ENCODE measurements at places on chromosomes 11 and 22. TPM values are rescaled to one million over a fixed set of nuclear protein-coding genes. Genes with fewer than 3 reads are reported as not detected.

- H3K4me1 ChIP-seq: peaks cover 27% of the 10 kb centered on the region
- no peak overlapping the region for H3K4me3 ChIP-seq
- peak overlapping the region; percentile 74 for H3K27ac ChIP-seq
- no peak for DNase-seq
- H3K27me3 ChIP-seq: no peaks in the 10 kb centered on the region
- H3K36me3 ChIP-seq: peaks cover 39% of the 10 kb centered on the region
Observed at GRCh38 chr22:35349704-35350538, 31.0 kb upstream of the HMOX1 start.

GRCh38 chr11:35976434-35976833, 32.6 kb downstream of the LDLRAD3 start:
- no peaks in the 10 kb centered on the region for H3K4me1 ChIP-seq
- no peak overlapping the region for H3K4me3 ChIP-seq
- no peak for DNase-seq
- H3K36me3 ChIP-seq: no peaks in the 10 kb centered on the region
- no peak overlapping the region for H3K27ac ChIP-seq

- H3K4me1 ChIP-seq: no peaks in the 10 kb centered on the region
- H3K36me3 ChIP-seq: no peaks in the 10 kb centered on the region
- no peaks in the 10 kb centered on the region for H3K27me3 ChIP-seq
- H3K27ac ChIP-seq: no peak overlapping the region
- no peak for DNase-seq
Observed at GRCh38 chr11:15288863-15289262, 174.1 kb downstream of the INSC start.

GRCh38 chr22:29972121-29972520, 89.1 kb downstream of the MTMR3 start:
- H3K4me3 ChIP-seq: no peak overlapping the region
- H3K27me3 ChIP-seq: no peaks in the 10 kb centered on the region
- H3K4me1 ChIP-seq: no peaks in the 10 kb centered on the region
- no peaks in the 10 kb centered on the region for H3K36me3 ChIP-seq
- no peak for DNase-seq
- no peak overlapping the region for H3K27ac ChIP-seq

DNA sequence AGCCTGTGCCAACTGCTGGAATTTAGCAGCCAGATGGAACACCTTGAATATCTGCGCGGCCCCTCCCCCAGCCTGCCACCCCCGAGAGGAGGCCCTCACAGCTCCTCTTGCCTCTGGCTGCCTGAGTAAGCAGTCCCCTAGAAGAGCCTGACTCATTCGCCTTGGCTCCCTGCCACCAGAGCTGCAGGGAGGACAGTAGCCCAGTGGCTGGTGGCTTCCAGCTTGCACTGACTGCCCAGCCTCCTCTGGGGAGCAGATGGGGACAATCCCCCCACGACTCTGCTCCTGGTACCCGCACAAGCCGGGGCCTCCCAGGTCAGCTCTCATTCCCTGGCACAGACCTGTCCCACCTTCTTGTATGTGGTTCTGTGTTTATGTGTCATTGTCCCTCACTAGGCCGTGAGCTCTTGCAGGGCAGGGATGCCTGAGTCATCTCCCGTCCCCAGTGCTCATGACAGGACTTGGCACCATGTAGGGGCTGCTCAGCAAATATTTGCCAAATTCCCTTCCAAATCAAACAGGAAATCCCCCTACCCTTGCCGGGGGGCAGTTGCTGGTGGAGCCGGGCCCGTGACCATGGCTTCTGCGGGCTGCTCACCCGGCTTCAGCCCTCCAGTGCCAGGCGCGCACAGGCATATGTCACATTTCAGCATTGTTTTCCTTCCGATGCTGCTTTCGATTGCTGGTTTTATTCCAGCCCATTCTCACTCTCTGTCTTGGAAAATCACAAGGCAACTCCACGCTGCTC, 43.6 kb downstream of the CACNG2 start:
- H3K36me3 ChIP-seq: no peaks in the 10 kb centered on the region
- H3K4me1 ChIP-seq: peaks cover 23% of the 10 kb centered on the region
- no peaks in the 10 kb centered on the region for H3K27me3 ChIP-seq
- H3K27ac ChIP-seq: peak overlapping the region; percentile 5
- no peak overlapping the region for H3K4me3 ChIP-seq

- no peaks in the 10 kb centered on the region for H3K4me1 ChIP-seq
- peaks cover 69% of the 10 kb centered on the region for H3K27me3 ChIP-seq
- no peaks in the 10 kb centered on the region for H3K36me3 ChIP-seq
- H3K27ac ChIP-seq: peak within 1 kb of the TSS; percentile 51
Observed at GRCh38 chr11:82733444-82734119, at the start of gene FAM181B. FAM181B (minus strand) TSS chr11:82733864; CDS start chr11:82733729, 135 bp downstream.

GRCh38 chr11:22459048-22459447, 120.9 kb downstream of the SLC17A6 start:
- no peaks in the 10 kb centered on the region for H3K27me3 ChIP-seq
- H3K27ac ChIP-seq: no peak overlapping the region
- H3K4me3 ChIP-seq: no peak overlapping the region
- no peak for DNase-seq

GRCh38 chr11:9078113-9079086, 13.0 kb downstream of the SCUBE2 start:
- H3K4me1 ChIP-seq: no peaks in the 10 kb centered on the region
- no peaks in the 10 kb centered on the region for H3K27me3 ChIP-seq
- no peak for DNase-seq
- no peak overlapping the region for H3K4me3 ChIP-seq
- no peak overlapping the region for H3K27ac ChIP-seq

DNA sequence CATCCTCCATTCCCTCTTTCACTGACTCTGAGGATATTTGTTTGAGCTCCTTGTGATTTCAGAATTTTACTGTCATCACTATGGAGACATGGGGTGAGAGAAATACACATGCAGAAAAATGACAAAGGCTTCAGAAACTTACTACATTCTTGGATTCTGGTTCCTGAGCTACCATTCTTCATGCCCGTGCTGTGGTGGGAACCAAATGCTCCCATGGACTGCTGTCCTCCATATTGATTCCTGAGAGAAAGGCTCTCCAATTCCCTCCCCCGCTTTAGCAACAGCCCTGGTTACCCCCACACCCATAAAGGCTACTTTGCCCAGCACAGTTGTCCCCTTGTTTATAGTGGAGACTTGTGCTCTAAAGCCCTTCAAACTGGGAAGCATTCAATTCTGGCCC, 195.4 kb downstream of the RRAS2 start:
- no peaks in the 10 kb centered on the region for H3K36me3 ChIP-seq
- H3K27ac ChIP-seq: no peak overlapping the region

- DNase-seq: no peak
- peaks cover 13% of the 10 kb centered on the region for H3K4me1 ChIP-seq
- no peaks in the 10 kb centered on the region for H3K27me3 ChIP-seq
- no peak overlapping the region for H3K27ac ChIP-seq
Observed at GRCh38 chr11:114262681-114263512, 33.3 kb upstream of the NNMT start.

- H3K27ac ChIP-seq: no peak overlapping the region
- H3K4me1 ChIP-seq: no peaks in the 10 kb centered on the region
- H3K27me3 ChIP-seq: no peaks in the 10 kb centered on the region
- no peak for DNase-seq
- H3K4me3 ChIP-seq: no peak overlapping the region
- H3K36me3 ChIP-seq: no peaks in the 10 kb centered on the region
Observed at GRCh38 chr11:23688835-23689234, 808.0 kb upstream of the LUZP2 start.

DNA sequence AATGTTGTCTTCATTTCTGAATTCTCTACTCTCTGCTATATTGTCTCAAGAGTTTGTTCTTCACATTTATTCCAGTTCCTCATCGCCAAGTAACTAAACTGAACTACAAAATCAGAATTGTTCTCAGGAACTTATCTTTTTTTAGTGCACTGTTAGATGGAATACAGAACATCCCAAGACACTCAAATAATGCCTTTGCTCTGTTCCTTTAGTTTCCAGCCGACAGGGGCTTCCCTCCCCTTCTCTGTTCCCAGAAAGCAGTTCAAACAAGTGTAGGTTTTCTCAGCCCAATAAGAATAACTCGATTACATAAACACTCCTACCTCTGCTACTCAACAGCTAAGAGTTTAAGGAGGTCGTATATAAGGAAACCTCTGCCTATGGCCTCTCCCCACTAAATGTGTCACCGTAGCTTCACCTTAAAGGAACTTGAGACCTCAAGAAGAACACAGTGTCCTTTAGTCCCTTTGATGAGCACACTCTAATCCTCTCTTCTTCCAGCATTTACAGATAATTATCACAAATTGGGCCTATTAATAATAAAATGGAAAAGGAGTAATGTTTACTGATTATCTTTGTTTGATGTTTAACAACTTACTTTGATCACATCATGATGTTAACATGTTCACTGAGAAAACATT, 6.9 kb downstream of the POU2AF3 start:
- peaks cover 19% of the 10 kb centered on the region for H3K4me1 ChIP-seq
- no peak for DNase-seq
- H3K27ac ChIP-seq: no peak overlapping the region
- H3K27me3 ChIP-seq: no peaks in the 10 kb centered on the region
- no peak overlapping the region for H3K4me3 ChIP-seq

DNA sequence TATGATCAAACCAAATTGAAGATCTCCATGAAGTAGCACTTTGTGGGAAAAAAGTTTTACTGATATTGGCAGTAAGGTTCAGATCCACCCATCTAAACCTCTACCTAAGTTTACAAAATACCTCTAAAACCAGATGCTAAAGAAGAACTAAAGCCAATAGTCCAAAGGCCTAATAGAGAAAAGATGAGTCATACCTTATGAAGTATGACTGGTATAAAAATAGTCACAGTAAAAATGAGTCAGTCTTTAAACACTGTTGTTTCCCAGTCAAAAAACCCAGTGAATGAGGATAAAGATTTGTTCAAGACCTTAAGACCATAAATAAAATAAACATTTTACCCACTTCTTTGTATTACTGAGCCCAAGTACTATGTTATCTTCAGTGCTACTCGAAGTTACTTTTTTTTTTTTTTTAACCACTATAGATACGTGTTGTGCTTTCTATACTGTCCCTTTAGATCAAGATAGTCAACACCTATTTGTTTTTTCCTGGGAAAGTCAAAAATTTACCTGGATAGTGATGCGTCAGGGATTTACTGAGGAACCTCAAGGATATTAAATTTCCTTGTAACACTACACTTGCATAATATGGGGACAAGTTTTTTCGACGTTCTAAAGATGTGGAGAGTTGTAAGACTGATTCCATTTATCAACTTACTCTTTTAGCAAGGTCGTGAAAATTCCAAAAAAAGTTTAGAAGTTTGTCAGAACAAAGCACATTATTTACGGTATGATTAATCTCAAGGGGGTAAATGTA, 87.3 kb downstream of the CCDC73 start:
- no peak overlapping the region for H3K4me3 ChIP-seq
- no peak overlapping the region for H3K27ac ChIP-seq
- H3K36me3 ChIP-seq: no peaks in the 10 kb centered on the region
- H3K27me3 ChIP-seq: no peaks in the 10 kb centered on the region
- DNase-seq: no peak
- H3K4me1 ChIP-seq: no peaks in the 10 kb centered on the region

- no peaks in the 10 kb centered on the region for H3K36me3 ChIP-seq
- H3K4me1 ChIP-seq: no peaks in the 10 kb centered on the region
- H3K27ac ChIP-seq: no peak overlapping the region
- H3K27me3 ChIP-seq: no peaks in the 10 kb centered on the region
- DNase-seq: no peak
Observed at GRCh38 chr22:28856095-28856455, 27.3 kb upstream of the ZNRF3 start.

DNA sequence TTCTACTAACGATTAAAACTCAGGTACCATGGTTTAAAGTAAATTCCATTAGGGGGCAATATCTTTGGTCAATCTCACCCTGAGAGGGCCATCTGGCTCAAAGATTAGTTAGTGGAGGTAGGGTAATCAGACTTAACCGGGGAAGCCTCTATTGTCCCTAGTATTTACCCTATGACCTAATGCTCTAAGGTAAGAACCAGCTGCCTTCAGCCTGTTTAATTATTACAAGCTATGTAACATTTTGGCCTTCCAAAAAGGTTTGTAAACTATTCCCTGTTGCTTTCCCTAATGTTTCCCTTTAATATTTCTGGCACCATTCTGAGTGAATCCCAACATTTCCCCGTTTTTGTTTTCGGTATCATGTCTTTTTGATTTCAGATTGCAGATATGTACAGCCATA, 15.1 kb upstream of the GLYATL1 start:
- H3K36me3 ChIP-seq: no peaks in the 10 kb centered on the region
- H3K4me1 ChIP-seq: peaks cover 8% of the 10 kb centered on the region
- peak overlapping the region; percentile 12 for H3K27ac ChIP-seq
- no peak for DNase-seq
- no peak overlapping the region for H3K4me3 ChIP-seq

DNA sequence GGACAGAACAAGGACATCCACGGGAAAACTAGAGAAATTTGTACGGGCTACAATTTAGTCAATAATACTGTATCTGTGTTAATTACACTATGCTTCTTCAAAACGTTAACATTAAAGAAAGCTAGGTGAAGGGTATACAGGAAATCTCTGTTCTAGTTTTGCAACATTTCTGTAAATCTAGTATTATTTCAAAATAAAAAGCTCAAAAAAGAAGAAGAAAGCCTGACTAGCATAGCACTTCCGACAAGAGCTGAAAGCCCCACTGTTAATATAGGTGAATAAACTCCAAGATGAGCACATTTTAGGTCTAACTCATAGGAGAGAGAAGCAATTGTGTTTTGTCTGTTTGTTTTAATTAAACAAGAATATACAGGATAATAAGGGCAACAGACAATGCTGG, 299.7 kb downstream of the TTC28 start:
- DNase-seq: no peak
- H3K4me3 ChIP-seq: no peak overlapping the region
- peaks cover 40% of the 10 kb centered on the region for H3K27me3 ChIP-seq
- no peak overlapping the region for H3K27ac ChIP-seq

- no peak overlapping the region for H3K4me3 ChIP-seq
- H3K27me3 ChIP-seq: no peaks in the 10 kb centered on the region
- H3K36me3 ChIP-seq: no peaks in the 10 kb centered on the region
Observed at GRCh38 chr11:119754199-119754598, 25.2 kb upstream of the NECTIN1 start.

DNA sequence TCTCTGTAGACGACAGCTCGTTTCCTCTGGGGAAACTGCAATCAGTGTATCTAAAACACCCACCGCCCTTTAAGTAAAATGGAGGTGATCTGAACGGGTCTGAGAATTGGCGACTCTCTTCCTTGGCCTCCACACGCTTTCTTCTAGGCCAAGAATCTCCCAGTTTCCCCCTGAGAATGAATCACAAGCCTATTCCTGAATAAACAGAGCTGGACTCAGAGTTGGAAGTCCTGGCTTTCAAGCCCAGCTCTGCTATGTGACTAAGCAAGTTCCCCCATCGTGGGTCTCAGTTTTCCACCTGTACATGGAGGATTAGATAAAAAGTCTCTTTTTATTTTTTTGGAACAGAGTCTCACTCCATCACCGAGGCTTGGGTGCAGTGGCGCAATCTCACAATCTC, 200.4 kb downstream of the MN1 start:
- no peaks in the 10 kb centered on the region for H3K36me3 ChIP-seq
- DNase-seq: no peak
- H3K4me1 ChIP-seq: no peaks in the 10 kb centered on the region
- H3K27ac ChIP-seq: no peak overlapping the region
- no peak overlapping the region for H3K4me3 ChIP-seq
- H3K27me3 ChIP-seq: no peaks in the 10 kb centered on the region

CREB3L1 gene
- total RNA-seq: 0.57 TPM

MFNG gene
- total RNA-seq: 10.3 TPM

GPR83 gene
- total RNA-seq: not detected

MS4A6E gene
- not detected for total RNA-seq

MMP8 gene
- not detected for total RNA-seq

CCDC157 gene
- total RNA-seq: 3.5 TPM

CASP5 gene
- total RNA-seq: 0.48 TPM

MYOD1 gene
- total RNA-seq: not detected

KCNJ5 gene
- not detected for total RNA-seq

Data from esophagus squamous epithelium (tissue), 5 donors.